ENCODE measurements at places on chromosomes 3 and 15.

DNA sequence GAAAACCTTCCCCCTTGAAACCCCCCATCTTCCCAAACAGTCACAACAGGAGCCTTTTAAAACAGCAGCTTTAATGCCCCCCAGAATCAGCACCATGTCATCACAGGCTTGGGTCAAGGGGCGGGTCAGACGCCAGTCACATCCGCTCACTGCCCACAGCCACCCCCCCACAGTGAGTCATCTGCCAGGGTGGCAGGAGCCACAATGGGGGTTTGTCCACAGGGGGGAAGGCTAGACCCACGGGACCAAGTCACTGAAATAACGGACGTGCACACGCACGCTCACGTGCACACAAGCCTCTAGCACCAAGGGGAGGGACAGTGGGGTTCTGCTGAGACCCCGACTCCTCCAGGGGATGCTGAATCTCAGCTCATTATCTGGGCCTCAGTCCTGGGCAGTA lies 441 bp upstream of the UCN2 start:
- DNase-seq, result no peak

DNA sequence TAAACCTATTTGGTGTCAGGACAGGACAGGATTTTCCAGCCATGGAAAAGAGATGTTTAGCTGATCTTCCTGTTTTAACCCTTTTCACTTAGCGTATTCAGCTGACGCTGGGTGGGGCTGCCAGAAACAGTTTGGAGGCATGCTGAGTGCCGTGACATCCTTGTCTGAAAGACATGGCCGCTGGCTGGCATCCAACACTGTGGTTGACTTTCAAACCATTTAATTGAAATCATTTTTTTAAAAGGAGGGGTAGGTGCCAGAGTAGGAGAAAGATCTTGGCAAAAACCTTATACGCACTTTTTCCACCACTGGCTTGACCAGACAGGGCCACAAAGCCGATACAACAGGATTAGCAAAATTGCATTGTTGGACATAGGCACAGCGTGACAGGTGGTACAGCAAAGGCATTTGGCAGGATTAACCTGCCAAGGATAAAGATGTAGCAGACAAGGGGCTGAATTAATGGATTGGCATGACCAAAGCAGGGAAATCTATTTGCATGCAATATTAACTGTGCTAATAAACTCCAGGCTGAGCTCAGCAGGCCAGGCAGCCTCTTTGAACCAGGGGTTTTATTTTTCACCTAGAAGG lies 131.8 kb upstream of the TOPAZ1 start:
- no peak for DNase-seq

DNA sequence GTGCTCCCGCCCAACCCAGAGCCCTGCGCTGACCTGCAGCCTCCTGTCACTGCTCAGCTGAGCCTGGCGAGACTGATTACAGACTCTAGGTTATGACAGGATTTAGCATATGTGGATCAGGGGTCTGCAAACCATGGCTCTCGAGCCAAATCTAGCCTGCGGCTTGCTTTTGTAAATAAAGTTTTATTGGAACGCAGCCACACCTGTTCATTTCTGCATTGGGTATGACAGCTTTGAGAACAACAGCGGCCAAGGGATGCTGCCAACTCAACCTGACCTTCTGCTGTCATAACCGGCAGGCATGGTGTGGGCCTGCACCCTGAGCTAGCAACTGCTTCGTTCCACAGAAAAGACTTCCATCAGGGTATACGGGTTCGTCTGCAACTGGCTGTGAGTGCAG lies 50.5 kb upstream of the IQSEC1 start:
- no peak for DNase-seq

GRCh38 chr3:152225201-152225600 lies 43.5 kb upstream of the MBNL1 start:
- no peak for DNase-seq

GRCh38 chr3:185760550-185760949 lies 64.3 kb downstream of the IGF2BP2 start:
- DNase-seq, result no peak

DNA sequence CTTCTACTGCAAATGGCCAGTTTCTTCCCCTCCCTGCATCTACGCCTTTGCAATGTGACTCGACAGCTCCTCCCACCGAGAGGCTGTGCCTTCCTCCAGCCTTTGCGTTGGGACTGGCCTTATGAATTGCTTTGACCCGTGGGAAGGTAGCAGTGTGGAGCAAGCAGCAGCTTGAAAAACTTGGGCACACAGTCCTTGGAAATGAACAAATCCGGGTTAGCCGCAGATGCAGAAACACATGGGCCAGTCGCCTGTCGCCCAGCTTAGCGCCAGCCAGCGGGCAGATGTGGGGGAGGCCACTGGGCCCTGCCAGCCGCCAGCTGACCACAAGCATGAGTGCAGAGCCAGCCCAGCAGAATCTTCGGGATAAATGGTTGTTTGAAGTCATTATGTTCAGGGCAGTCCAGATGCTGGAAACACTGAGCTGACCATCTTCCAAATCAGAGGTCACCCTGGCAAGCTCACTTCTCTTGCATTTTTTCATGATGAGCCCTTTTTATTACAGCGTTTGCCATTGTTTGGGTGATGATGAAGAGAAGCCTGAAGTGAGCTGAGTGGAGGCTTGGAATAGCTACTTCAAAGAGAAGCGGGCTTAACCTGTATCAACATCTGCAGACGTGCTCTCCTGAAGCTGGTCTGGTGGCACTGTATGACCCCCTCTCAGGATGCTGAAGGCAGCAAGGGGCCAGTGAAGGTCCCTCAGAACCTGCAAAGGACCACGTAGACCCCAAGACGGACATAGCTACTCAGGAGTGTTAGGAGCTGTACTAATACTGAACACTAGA lies 9.8 kb downstream of the SELENOS start:
- DNase-seq, result no peak

DNA sequence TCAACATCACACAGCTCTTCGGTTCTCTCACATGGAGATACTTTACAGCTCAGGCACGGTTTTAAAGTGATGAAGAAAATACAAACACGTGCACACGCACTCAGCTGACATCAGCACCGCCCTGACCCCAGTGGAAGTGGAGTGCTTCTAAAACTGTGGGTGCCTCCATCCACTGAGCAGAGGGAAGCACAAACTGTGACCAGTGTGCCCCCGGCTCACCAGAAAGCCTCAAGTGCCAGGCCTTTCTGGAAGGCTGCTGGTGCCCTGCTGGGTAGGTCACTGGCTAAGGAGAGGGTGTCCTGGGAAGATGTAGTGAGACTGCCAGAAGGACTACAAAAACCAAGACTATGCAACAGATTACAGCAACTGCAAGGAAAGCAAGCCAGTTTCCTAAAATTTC lies 78.5 kb downstream of the OCA2 start:
- DNase-seq, result no peak

DNA sequence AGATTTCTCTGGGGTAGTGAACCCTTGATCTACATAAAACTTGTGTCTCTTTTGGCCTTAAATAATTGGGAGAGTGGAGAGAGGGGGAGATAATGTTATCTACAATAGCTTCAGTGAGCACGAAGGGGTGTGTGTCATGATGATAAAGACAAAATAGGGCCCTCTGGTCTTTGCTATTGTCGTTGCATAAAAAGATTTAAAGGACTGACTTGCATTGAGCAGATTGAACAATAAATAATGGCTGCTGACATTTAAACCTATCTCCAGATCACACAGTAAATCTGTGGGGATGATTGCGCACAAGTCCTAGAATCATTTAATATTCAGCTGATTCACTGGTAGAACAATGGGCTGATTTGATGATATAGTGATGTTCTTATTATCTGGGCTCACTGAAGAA lies 71.3 kb upstream of the GAP43 start:
- DNase-seq, result no peak

- no peak for DNase-seq
Observed at GRCh38 chr3:139732729-139733128, 55.0 kb upstream of the NMNAT3 start.

- DNase-seq, result no peak
Observed at GRCh38 chr3:123285479-123285878, 83.7 kb downstream of the SEC22A start.

DNA sequence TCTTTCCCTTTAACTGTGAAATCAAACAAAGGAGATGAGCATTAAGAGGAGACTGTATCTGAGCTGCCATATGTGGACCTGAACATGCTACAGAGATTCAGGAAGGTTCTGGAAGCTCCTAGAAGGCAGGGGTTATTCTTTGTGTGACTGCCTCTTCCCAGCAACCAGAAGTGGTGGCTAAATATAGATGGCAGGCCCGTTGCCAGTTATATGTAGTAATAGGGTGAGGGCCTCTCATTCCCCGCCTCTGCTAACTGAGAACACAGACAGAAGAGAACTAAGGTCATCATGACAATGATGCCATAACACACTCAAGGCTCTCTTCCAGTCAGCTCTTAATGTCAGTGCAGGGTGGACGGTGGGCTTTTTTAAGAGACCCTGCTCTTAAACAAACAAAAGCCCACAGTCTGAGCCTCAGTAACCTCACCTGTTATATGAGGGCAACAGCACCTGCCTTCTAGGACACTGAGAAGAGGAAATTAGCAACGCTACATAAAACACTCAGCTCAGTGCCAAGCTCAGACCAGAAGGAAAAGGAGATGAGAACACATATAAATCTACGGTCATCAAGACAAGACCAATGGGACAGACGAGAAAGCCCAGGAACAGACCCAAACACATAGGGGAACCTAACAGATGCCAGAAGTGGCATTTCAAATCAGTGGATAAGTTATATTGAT lies 22.3 kb downstream of the CFAP92 start:
- DNase-seq, result no peak

DNA sequence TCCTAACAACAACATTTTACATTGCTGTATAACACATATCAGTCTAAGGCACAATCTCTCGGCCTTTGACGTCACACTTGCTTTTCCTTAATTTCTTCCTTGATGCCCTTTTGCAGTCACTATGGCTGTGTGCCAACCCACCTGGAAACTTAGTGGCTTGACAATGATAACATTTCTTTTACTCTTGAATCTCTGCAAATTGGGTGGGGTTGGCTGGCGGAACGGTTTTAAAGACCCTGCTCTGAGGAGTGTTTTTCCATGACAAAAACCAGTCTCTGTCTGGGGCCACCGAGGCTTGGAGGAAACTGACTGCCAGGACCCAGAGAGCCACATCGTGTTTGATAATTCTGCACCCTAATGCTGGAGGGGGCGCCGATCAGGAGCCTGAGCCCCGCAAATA lies 115.6 kb downstream of the KLF13 start:
- DNase-seq, result no peak

GRCh38 chr15:48636511-48636910 lies 9.0 kb downstream of the FBN1 start:
- DNase-seq, result no peak

- DNase-seq, result no peak
Observed at GRCh38 chr3:107643038-107643883, 120.5 kb downstream of the BBX start.

GRCh38 chr3:45950686-45951600 lies 7.7 kb downstream of the CXCR6 start:
- DNase-seq, result no peak

DNA sequence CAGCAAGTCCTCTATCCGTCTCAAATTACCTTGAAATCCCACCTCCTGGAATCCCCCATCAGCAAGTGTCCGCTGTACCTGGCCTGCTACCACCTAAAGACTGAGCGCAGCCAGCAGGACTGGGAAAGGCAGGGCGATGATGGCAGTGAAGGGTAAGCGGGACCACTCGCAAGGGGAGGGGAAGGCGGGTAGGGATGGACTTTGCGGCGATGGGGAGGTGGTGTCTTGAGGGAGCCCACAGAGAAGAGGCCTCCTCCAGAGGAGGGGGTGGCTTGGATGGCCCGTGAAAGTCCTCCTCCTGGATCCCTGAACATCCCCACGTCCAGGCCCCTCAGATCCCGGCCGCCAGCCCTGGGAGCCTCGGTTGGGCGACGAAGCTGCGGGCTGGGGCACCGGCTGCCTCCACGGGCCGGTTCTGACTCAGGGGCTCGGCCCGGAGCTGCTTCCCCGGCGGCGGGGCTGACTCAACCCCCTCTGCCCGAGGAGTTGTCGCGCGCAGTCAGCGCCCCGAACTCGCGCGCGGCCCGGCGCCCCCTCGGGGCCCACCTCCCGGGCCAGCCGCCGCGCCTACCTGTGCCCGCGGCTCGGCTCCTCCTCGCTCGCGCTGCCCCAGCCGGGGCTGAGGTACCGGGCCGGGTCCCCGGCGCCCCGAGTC lies 512 bp downstream of the LARP6 start:
- no peak for DNase-seq

DNA sequence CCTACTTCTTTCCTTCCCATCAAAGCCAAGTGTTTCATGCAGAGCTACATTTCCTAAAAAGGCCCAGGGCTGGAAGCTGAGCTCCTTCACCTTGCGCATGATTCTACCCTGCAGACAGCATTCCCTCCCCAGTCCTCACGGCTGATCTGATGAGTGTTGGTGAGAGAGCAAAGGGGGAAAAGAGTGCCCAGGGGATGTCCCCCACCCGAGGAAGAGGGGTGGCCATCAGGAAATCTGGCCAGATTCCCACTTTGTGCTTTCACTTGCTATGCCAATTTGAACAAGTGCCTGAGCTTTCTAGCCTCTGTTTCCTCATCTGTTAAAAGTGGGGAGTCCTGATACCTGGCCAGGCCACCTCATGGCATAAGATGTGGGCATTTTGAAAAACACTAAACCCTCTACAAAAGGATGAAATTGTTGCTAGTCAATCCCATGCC lies 231.0 kb upstream of the TLE3 start:
- no peak for DNase-seq

DNA sequence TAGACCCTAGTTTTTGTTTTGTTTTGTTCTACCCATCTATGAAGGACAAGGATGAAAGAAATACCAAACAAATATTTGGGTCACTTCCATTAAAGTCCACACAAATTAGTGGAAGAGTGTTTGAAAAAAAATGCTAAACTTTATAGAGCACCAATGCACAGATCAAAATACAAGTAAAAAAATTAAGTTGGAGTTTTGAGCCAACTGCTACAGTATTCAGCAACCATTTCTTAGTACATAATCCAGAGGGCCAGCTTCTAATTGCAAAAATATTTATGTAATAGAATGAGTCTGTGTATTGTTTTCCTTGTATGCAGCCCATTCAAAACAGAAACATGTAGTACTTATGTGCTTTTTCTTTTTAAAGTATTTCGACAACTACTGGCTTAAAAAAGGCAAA lies 121.1 kb downstream of the CBLB start:
- DNase-seq, result no peak

DNA sequence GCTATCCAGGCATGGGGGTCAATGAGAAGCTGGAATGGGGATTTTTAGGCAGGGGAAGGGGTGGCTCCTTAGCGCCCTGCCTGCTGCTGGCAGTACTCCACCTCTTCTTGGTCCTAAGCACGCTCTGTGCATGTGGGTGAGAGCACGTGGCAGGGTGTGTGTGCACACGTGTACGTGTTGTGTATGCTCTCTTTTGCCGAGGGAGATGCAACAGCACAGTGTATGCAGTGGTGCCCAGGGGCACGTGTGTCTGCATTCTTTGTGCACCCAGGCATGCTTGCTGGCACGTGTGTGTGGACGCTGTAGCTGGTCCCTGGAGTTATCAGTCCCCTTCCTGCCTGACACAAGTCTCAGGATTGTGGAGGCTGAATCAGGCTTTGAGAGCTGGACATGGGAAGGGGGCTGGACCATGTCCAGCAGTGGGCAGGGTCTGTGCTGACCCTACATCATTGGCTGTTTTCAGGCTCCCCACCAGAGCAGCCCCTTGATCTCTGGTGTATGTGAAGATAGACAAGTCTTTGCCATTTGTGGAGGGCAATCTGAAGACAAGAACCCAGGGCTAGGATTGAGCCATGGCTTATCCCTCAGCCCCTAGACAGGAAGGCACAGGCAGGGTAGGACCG lies 1.9 kb upstream of the CAMKV start:
- DNase-seq, result no peak

Data from activated naive CD4-positive, alpha-beta T cell (primary cell).